ENCODE measurements at places on chromosomes 2 and 18. TPM values are rescaled to one million over a fixed set of nuclear protein-coding genes. Genes with fewer than 3 reads are reported as not detected.

GRCh38 chr2:74292751-74293150 is 50.5 kb downstream of the SLC4A5 start:
- peak; percentile 71 for DNase-seq

GRCh38 chr2:3492951-3493614 is 26.2 kb downstream of the ADI1 start:
- no peak for DNase-seq

GRCh38 chr18:13577091-13577697 is 149.2 kb downstream of the FAM210A start:
- no peak for DNase-seq

Gene WDR7
- total RNA-seq, result 150 TPM
